ENCODE measurements at places on chromosomes 1 and 21. TPM values are rescaled to one million over a fixed set of nuclear protein-coding genes. Genes with fewer than 3 reads are reported as not detected.

Gene RGS1
- 78.4 TPM for total RNA-seq

Gene SPATA45
- total RNA-seq: not detected

Gene ADAMTS5
- 52.6 TPM for total RNA-seq

Gene AGMAT
- total RNA-seq: not detected
